ENCODE measurements at places on chromosomes 3 and 15. TPM values are rescaled to one million over a fixed set of nuclear protein-coding genes. Genes with fewer than 3 reads are reported as not detected.

DNA sequence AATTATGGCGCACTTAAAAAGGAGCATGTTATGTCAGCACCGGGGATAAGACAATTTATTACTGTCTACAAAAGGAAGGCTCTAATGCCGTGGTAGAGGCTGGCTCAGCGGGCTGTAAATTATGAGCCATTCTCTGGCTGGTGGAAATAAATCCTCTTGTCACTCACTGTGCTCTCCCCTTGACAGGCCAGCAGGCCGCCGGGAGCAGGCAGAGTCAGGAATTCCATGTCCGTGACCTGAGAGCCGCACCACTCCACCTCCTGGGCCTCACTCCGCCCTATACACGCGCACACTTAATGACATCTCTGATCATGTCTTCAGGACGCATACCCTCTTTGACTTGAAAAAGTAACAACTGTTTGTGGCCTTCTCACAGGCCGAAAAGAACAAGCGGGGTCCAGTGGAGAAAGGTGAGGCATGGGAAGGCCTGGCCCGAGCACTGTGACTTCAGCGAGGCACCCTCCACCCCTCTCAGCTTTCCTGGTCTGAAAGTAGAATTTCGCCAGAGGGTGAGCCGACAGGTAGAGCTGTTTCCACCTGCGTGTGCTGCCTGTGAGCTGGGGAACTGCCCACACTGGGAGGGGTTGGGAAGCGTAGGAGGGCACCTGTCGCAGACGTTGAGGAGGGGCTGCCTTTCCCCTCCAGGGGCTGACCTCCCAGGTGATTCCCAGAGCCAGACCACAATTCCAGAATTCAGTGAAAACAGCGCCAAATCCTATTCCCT lies 13.2 kb upstream of the PCSK6 start:
- no peaks in the 10 kb centered on the region for H3K27me3 ChIP-seq
- no peaks in the 10 kb centered on the region for H3K4me1 ChIP-seq
- H3K4me3 ChIP-seq = no peak overlapping the region
- H3K27ac ChIP-seq = no peak overlapping the region
- no peaks in the 10 kb centered on the region for H3K36me3 ChIP-seq

GRCh38 chr15:29050870-29051269 lies 165.1 kb downstream of the APBA2 start:
- no peak overlapping the region for H3K27ac ChIP-seq
- no peaks in the 10 kb centered on the region for H3K36me3 ChIP-seq
- no peaks in the 10 kb centered on the region for H3K4me1 ChIP-seq
- H3K27me3 ChIP-seq = no peaks in the 10 kb centered on the region

DNA sequence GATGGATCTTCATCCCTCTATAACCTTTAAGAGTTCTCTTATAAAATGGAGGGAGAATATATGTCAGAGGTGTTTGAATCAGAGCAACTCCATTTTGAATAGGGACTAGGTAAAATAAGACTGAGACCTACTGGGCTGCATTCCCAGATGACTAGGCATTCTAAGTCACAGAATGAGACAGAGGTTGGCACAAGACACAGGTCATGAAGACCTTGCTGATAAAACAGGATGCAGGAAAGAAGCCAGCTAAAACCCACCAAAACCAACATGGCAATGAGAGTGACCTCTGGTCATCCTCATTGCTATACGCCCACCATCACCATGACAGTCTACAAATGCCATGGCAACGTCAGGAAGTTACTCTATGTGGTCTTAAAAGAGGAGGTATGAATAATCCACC lies 211.0 kb downstream of the GBE1 start:
- DNase-seq = no peak
- no peaks in the 10 kb centered on the region for H3K27me3 ChIP-seq
- H3K4me3 ChIP-seq = no peak overlapping the region
- no peaks in the 10 kb centered on the region for H3K36me3 ChIP-seq

DNA sequence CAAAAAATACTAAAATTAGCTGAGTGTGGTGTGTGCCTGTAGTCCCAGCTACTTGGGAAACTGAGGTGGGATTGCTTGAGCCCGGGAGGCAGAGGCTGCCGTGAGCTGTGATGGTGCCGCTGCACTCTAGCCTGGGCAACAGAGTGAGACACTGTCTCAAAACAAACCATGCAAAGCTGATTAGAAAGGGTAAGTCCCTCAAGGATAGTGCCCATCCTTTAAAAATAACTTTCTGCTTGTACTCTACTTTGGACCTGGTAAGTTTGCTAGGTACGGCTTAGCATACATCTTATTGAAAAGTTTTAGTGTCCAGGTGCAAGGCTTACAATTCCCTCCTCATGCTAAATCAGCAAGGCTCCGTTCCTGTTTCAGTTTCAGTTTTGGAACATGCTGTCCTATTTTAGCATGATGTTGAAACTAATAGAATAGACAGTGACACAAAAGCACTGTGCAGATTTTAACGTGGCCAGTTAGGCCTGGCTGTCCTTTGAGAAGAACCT lies 21.4 kb downstream of the FEM1B start:
- DNase-seq = no peak
- no peaks in the 10 kb centered on the region for H3K27me3 ChIP-seq
- H3K4me3 ChIP-seq = peak overlapping the region; percentile 56
- no peaks in the 10 kb centered on the region for H3K36me3 ChIP-seq
- no peaks in the 10 kb centered on the region for H3K4me1 ChIP-seq
- H3K27ac ChIP-seq = no peak overlapping the region

DNA sequence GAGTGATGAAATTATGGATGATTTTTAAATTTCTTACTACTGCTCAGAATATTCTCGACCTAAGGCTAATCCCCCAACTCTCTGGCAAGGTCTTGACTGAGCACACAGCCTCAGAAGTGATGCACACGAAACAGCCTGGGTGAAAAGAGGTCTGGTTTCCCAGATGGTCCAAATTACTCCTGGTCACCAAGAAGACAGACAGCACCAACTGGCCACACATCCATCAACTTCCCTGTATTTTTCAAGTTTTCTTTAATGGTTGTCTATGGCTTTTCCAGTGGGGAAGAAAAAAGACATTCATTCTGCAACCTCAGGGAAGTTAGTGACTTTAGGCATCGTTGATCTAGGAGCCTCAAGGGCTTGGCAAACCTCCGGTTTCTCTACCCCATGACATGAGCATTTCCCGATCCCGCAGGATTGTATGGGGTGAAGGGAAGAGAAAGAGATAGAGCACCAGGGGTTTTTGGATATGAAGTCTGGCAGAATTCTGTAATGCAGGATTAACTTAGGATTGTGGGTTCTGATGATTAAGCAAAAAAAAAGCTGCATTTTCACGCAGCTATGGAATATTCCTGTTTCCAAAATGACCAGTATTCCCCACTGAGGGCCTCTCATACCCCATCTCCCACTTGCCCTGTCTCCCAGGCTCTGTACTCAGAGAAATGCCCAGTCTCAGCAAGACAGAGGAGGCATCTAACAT lies 62.2 kb downstream of the UMPS start:
- no peaks in the 10 kb centered on the region for H3K27me3 ChIP-seq
- peaks cover 17% of the 10 kb centered on the region for H3K36me3 ChIP-seq
- H3K27ac ChIP-seq = no peak overlapping the region
- no peak for DNase-seq
- H3K4me1 ChIP-seq = peaks cover 9% of the 10 kb centered on the region
- H3K4me3 ChIP-seq = no peak overlapping the region

GRCh38 chr3:39106851-39107387 lies 508 bp downstream of the GORASP1 start:
- peak; percentile 86 for DNase-seq
- no peaks in the 10 kb centered on the region for H3K27me3 ChIP-seq
- peak overlapping the region; percentile 69 for H3K4me3 ChIP-seq
- peaks cover 3% of the 10 kb centered on the region for H3K36me3 ChIP-seq

DNA sequence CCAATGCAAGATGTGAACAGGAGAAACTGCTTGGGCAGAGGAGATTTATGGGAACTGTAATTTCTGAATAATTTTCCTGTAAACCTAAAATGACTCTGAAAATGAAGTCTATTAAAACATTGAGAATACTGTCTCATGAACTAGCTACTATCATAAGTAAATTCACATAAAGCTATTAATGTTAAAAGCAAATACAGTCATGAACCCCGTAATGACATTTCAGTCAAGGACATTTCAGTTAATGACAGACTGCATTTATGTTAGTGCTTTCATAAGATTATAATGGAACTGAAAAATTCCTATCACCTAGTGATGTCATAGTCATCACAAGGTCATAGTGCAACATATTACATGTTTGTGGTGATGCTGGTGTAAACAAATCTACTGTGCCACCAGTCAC lies 17.2 kb downstream of the CBLB start:
- no peaks in the 10 kb centered on the region for H3K27me3 ChIP-seq
- peaks cover 5% of the 10 kb centered on the region for H3K36me3 ChIP-seq
- no peak overlapping the region for H3K4me3 ChIP-seq
- H3K27ac ChIP-seq = no peak overlapping the region

GRCh38 chr3:12303534-12303933 lies 14.7 kb downstream of the PPARG start:
- H3K4me1 ChIP-seq = no peaks in the 10 kb centered on the region
- H3K4me3 ChIP-seq = no peak overlapping the region
- no peak overlapping the region for H3K27ac ChIP-seq
- DNase-seq = no peak

DNA sequence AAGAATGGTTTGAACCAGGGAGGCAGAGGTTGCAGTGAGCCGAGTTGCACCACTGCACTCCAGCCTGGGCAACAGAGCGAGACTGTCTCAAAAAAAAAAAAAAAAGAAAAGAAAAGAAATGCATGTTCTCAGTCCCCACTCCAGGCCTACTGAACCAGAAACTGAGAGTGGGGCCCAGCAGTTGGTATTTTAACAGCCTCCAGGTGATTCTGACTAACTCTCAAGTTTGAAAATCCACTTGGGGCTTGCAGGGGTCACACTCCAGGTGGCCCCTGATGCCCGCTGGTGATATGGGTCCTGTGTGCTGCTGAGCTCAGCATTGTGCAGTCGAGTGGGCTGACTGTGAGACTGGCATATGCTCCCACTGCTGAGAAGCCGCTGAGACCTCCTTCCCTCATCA lies 133.7 kb upstream of the C2CD4B start:
- DNase-seq = peak; percentile 38
- H3K4me1 ChIP-seq = no peaks in the 10 kb centered on the region
- H3K27ac ChIP-seq = no peak overlapping the region
- no peaks in the 10 kb centered on the region for H3K27me3 ChIP-seq

The ARL6IP5 gene
- 138 TPM for total RNA-seq

The SPINK8 gene
- not detected for total RNA-seq

The SCAMP5 gene
- 13.4 TPM for total RNA-seq

The PLAAT1 gene
- 0.72 TPM for total RNA-seq

The CHST2 gene
- total RNA-seq = 6.0 TPM

The UNC13C gene
- total RNA-seq = 0.19 TPM

The PLSCR5 gene
- not detected for total RNA-seq

The PLSCR2 gene
- total RNA-seq = 1.4 TPM
